ENCODE measurements at places on chromosomes 4 and X.

DNA sequence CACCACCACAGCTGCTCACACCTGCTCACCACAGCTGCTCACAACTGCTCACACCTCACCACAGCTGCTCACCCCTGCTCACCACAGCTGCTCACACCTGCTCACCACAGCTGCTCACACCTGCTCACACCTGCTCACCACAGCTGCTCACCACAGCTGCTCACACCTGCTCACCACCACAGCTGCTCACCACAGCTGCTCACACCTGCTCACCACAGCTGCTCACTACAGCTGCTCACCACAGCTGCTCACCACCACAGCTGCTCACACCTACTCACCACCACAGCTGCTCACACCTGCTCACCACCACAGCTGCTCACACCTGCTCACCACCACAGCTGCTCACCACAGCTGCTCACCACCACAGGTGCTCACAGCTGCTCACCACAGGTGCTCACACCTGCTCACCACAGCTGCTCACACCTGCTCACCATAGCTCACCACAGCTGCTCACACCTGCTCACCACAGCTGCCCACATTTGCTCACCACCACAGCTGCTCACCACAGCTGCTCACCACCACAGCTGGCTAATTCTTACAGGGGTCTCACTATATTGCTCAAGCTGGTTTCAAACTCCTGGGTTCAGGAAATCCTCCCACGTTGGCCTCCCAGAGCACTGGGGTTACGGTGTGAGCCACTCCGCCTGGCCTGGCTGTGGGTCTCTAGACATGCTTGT lies 30.4 kb upstream of the CPLX1 start:
- DNase-seq = no peak

DNA sequence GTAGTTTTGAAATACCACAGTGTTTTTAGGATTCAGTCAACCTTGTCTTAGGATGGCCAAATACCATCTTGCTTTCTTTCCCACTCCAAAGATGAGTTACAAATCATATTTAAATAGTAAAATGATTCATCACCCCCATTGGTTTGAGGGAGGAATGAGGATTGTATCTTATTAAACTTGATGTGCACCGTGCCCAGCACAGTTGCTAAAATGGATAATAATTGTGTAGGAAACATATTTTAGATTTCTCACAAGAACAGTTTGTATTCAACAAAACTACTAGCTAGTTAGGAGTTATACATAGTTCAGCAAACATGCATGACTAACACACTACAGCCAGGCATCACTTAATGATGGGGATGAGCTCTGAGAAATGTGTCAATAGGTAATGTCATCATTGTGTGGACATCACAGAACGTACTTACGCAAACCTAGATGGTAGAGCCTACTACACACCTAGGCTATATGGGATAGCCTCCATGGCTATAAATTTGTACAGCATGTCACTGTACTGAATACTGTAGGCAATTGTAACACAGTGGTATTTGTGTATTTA lies 245.4 kb downstream of the FBXW7 start:
- DNase-seq = no peak

DNA sequence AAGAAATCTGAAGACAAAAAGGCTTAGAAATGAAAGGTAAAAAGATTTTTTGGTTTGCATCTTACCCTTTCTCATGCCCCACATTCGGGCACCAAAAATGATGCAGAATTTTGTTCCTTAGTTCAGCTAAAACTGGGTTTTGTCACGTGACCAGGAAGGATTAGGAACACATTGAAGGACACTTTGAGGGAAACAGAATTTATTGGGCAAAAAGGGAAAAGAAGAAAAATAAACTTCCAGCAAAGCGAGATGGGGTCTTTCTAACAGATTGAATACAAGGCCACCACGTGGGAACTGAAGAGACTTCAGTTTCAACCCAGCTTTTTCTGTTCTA lies 81.3 kb upstream of the SMARCA5 start:
- no peak for DNase-seq

DNA sequence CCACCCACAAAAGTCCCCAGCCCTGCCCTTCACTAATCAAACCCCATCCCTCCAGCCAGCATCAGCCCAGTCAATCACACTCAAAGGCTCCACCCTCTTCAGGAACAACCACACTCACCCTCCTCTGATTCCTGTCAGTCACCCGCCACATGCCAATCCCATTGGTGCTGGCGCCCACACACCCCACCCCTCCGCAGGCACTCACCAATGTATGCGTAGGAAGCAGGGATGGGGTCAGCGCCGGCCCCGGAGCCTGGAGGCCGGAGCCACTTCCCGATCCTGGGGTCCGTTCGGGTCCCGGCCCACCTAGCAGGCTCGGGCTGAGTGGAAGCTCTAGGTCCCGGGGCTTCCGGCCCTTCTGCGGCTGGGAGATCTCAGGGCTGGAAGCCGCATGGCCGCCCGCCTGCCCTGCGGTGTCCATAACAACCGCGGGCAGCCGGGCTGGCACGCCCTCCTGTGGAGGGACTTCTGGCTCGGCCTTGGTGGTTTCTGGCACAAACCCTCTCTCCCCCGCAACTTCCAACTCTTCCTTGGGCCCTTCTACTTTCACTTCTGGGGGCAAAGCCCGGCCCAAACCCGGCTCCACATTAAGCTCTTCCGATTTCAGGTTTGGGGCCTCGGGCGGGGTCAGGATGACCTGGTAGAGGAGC lies 7.9 kb upstream of the CFP start:
- no peak for DNase-seq

GRCh38 chrX:55008571-55009358 lies 8.6 kb downstream of the APEX2 start:
- DNase-seq = no peak

DNA sequence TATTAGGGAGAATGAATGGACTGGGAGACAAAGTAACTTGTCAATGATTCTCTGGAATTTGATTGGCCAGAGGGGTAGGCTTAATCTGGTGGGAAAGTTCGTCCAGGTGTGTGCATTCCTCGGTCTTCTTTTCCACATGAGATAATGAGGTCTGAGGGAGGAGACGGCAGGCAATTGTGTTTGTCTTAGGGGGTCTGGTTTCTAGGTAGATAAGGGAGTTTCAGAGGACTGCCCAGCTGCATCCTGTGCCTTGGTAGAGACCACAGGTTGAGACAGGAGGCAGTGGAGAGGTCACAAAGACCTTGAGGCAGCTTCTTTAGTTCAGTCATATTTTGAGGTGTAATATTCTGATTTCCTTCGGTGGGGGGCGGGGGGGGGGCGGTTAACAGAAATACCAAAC lies 4.3 kb downstream of the MGST2 start:
- no peak for DNase-seq

DNA sequence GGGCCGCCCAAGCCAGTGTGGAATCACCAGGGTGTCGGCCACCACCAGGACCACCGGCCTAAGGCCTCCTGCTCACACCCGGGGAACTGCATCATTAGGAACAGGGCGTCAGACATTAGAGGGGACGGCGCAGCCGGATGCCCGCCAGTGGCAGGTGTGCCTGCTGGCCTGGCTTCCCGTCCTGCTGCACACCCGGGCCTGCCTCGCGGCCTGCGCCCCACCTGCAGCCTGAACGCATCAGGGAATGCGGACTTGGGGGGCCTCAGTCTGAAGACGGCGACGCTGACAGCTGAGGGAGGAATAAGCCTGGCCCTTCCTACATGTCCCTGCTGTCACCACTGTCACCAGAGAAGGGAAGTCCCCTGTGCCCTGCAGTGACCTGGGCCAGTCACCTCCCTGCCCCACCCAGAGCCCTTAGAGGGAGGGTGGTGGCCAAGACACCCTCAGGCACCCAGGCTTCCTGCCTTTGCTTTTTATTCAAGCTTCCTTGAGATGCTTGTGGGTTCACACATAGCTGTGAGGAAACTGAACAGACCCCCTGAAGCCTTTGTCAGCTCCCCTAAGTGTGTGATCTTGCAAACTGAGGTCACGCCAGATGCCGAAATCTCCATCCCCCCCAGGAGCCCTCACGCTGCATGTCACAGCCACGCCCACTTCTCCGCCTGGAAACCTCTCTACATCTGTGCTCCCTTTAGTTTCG lies 3.2 kb downstream of the DGKQ start:
- DNase-seq = no peak

- DNase-seq = no peak
These were observed 776 bp upstream of the SOWAHD start for GRCh38 chrX:119757646-119757978.

Measured in type B pancreatic cell (in vitro differentiated cells).